ENCODE measurements at places on chromosomes 2 and 18.
A peak's percentile ranks its signal among the peaks of the same experiment; 100 is the strongest.

GRCh38 chr18:36513556-36513955 lies 216.0 kb downstream of the FHOD3 start:
- no peak for DNase-seq

DNA sequence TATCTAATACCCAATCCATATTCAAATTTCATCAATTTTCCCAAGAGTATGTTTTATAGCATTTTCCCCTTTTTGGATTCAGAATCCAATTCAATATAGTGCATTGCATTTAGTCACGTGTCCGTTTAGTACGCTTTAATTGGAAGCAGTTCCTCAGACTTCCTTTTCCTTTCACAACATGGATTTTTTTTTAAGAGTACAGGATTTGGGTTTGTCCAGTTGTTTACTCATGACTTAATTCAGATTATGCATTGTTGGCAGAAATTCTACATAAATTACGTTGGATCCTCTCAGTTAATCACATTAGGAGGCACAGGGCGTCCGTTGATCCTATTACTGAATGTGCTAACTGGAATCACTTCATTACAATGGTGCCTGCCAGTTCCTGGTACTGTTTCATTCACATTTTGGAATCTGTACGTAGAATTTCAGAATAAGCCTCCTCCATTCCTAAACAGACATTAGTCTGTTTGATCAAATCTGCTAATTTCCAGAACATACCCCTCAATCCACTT lies 70.0 kb upstream of the ATIC start:
- no peak for DNase-seq

- DNase-seq: no peak
These were observed 22.0 kb downstream of the NTSR2 start for GRCh38 chr2:11647834-11648600.

- DNase-seq: no peak
These were observed 140.4 kb upstream of the PIK3C3 start for GRCh38 chr18:41814651-41815050.

DNA sequence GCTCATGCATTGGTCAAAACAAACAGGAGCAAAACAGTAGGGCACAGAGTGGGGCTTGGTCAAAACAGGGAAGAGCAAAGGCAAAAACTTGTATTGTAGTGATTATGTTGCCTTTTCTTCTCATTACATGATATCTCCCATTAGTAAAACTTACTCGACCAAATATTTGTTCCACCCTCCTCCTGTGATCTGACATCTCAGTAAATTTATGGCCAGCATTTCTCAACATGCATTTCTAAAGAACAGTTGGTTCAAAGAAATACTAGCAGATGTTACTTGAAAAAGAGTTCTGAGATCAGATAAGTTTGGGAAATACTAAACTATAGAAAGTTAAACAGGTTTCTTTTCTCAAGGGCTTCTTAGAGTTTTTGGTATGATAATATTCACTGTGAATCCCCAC lies 423.1 kb downstream of the FIGN start:
- DNase-seq: no peak

- no peak for DNase-seq
These were observed 91.7 kb downstream of the NRP2 start for GRCh38 chr2:205773989-205774388.

DNA sequence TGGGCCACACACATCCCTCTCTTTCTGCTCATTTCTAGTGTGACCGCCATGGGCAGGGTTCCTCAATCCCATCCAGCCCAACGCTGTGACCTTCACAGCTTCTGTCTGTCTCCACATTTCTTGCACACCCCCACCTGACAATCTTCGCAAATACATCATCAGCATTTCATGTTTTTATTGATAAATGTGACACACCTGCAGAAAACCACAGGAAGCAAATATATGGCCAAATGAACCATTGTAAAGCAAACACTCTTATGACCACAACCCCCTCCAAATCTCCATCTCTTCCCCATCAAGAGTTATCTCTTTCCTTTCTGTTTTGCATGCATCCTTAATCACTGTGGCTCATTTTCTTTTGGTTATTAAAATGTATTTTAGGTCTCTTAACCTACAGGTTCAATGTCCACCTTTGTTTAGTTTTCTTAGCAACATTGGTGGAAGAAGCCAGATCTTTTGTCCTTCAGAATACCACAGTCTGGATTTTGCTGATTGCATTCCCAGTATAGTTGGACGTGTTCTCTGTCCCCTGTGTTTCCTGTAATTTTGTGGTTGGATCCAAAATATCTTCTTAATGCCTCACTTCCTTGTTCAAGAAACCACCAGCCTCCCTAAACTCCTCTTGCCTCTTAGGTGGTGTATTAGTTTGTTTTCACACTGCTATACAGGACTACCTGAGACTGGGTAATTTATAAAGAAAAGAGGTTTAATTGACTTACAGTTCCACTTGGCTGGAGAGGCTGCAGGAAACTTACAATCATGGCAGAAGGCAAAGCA lies 9.8 kb upstream of the NCK2 start:
- no peak for DNase-seq

DNA sequence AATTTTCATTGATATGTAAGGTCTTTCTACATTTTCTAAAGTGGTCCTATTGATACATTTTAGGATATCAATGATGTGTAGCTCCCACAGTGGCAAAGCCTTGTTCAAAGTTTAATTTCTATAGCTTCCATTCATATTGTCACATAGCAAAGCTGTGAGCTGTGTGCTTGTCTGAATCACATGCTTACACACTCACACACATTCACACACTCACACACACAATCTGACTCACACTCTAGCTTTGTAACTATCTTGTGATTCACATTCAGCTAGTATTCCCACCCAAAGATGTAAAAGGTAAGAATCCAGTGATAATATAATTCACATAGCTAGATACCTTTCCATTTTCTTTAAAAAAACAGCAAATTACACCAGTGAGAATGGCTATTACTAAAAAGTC lies 58.7 kb downstream of the MAPRE2 start:
- DNase-seq: no peak

DNA sequence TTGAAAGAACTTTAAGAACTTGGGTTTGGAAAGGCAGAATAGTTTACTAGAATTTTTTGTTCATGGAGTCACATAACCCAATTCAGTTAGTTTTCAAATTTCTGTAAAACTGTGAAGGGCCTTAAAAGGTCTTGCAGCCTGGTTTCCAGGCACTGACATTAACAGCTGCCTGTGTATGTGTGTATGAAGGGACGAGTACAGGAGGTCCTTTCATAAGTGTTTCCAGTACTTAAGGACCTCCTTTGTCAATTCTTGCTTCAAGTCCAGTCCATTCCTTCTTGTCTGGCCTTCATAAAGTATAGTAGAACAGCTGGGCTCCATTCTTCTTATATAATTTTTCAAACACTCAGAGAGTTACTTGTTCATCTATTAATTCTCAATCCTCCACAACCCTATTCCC lies 136.5 kb downstream of the NR4A2 start:
- no peak for DNase-seq

DNA sequence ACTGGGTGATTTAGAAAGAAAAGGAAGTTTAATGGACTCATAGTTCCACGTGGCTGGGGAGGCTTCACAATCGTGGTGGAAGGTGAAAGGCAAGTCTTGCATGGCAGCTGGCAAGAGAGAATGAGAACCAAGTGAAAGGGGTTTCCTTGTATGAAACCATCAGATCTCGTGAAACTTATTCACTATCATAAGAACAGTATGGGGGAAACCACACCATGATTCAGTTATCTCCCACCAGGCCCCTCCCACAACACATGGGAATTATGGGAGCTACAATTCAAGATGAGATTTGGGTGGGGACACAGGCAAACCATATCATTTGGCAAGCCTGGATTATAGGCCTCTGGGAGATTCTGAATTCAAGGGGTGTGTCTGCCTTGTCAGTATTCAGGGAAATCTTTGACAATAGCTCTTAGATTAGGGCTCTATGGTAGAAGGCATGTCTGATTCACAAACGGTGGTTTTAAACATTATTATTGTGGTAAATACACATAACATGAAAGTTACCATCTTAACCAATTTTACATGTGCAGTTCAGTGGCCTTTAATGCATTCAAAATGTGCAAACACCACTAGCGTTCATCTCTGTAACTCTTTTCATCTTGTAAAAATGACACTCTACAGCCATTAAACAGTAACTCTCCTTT lies 15.3 kb upstream of the PLB1 start:
- no peak for DNase-seq

DNA sequence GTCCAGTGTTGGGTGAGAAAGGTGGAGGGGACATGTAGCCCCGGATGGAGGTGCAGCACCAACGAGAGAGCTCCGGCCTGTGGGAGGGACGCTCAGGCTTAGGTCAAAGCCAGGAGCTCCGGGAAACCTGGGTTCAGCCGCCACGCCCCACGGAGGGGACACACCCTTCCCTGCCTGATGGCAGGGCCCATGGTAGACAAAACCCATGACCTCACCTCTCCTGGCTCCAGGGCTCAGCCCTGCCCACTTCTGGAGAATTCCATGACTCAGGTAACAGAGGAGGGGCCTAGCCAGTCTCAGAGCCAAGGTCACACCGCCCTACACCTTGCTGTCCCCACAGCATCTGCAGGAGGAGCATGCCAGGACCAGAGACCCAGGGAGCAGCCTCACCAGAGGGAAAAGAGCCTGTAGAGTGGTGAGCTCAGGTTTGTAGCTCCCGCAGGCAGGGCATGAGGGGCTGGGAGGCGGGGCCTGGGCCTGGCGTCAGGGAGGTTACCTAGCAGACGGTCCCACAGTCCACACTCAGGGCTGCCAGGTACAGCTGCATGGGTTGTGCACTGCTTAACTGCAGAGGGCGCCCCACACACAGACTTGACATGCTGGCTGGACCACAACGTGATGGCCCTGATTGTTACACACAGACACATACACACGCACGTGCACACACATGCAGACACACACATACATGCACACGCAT lies 70.8 kb upstream of the SMAD7 start:
- DNase-seq: peak; percentile 56

DNA sequence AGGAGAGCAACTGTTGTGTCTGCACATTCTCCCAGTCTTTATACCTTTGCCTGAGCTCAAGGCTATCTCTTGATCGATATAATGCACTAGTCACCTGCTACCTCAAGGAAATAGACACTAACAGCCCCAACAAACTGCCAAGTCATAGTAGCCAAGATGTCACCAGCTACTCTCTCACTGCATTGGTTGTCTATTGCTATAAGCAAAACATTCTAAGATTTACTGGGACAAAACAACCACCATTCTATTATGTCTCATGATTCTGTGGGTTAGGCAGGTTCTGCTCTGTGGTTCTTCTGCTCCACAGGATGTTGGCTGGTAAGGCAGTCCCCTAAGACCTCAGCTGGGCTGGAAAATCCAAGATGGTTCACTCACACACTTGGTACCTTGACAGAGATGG lies 28.5 kb upstream of the MLPH start:
- DNase-seq: no peak

GRCh38 chr2:235054475-235054874 lies 102.7 kb downstream of the SH3BP4 start:
- no peak for DNase-seq

- DNase-seq: no peak
These were observed 43.6 kb downstream of the CYB5A start for GRCh38 chr18:74248189-74248588.

GRCh38 chr2:66362701-66363100 lies 72.2 kb upstream of the MEIS1 start:
- no peak for DNase-seq

GRCh38 chr2:3610881-3611505 lies 16.1 kb downstream of the COLEC11 start:
- DNase-seq: no peak

DNA sequence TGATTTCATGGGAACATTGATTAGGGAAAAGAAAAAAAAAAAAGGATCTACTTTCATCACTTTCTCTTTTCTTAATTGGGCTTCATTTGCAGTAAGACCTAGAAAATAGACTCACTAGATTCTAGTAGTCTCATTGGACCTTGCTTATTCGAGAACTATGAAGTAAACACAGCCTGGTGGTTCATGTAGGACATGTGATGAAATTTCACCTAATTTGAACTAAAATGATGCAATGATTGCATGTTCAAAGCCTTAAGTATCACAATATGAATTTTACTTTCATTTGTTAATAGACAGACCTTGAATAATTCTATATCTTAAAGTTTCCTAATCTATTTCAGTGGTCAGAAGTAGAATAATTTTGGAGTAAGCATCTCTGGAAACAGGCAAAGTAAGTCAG lies 688.9 kb upstream of the NRXN1 start:
- no peak for DNase-seq

DNA sequence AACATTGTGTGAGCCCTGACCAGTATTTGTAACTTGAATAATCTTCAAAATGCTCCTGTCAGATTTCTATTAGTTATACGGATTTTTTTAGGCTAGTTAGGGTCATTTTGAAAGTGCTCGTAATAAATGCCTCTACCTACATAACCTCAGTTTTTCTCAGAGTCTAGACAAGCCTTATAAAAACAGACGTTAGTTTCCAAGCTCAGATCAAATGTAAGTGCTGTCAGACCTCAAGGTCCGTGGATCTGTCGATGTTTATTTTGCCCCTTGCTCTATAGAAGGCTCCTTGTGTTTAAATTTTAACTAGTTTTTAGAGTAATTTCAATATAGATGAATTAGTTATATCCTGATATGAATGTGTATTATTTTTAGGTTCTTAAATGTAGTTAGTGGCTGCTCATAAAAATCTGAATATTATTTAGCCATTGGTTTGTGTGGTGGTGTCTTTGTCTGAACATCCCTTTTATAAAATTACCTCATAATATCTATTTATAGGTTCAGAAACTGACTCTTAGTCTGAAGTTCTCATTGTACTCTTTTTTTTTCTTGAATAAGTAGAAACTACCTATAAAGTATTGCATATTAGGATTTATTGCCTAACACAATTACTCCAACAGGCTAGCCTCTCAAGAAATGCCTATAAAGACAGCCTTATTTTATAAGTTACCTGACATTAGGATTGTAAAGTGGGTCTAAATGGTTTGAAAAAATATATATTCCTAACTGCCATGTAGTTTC lies 71.1 kb downstream of the MTA3 start:
- no peak for DNase-seq

DNA sequence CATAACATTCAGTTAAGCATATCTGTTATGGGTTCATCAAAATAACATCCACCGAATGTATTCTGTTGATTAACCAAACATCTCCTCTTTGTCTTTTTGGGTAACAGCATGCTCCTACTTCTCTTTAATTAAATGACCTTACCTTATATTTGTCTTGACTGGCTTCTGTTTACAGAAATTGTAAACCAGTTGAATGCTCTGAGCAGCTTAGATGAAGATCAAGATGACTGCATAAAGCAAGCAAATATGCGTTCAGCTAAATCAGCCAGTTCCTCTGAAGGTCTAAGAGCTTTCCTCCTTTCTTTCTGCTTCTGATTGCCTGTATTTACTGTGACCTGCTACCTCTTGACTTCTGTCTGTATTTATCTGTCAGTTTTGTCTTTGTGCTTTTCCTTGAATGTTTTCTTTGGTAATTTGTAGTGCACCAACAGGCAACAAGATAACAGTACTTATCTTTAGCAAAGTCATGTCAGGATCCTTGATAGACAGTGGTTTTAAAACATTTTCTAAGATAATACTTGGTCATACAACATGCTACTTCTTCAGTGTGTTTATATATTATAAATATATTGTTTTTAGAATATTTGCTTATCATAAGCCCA lies 152.8 kb downstream of the EHBP1 start:
- DNase-seq: no peak

DNA sequence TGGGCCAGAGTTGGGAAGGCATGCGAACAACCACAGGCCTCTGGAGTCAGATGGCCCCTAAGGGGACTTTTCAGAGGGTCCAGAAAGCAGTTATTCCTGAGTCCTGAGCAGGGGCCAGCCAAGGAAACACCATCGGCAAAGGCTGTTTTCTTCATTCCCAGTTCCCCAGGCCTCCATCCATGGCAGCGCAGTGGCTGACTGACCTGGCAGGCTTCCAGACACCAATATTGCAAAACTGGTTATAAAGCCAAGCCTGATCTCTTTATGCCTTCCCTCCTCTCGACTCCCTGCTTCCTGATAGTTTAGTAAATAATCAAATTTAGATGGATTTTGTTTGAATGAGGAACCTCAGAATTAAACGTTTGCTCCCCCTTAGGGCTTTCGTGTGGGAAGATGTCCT lies 133.4 kb upstream of the ITGA6 start:
- peak; percentile 43 for DNase-seq

All from left cardiac atrium (tissue), 4 donors.